Activated CD4-positive, alpha-beta memory T cell treated with anti-CD3 and anti-CD28 coated beads, Interleukin-2, amount 10 ng/mL, durations not matched to agents 7 days and 5 days (primary cell): ENCODE measurements at places on chromosomes 3 and 15. TPM values are rescaled to one million over a fixed set of nuclear protein-coding genes. Genes with fewer than 3 reads are reported as not detected.

Gene EOMES
- total RNA-seq, result 4.6 TPM

Gene NANOGP8
- not detected for total RNA-seq

Gene RYK
- 6.0 TPM for total RNA-seq

DNA sequence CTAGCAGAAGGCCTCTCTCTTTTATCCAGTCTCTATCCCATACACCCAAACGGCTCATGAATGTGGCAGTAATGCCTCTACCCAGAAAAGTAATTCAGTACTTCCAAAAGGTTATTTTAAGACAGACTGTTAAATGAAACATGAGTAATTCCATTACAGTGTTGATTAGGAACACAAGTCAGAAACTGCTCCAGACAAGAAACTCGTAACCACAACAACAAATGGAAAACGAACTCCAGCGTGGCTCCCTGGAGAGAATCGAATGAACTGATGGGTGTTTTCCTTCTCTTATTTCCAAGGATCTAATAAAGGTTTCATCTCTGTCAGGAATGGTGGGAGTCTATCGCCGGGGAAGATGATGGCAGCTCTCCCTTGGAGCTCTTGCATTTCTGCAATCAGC is 228.4 kb downstream of the MAGI1 start:
- no peaks in the 10 kb centered on the region for H3K36me3 ChIP-seq
- no peak for DNase-seq
- H3K4me3 ChIP-seq, result no peak overlapping the region
- no peaks in the 10 kb centered on the region for H3K27me3 ChIP-seq
- H3K27ac ChIP-seq, result no peak overlapping the region

Gene TM4SF1
- not detected for total RNA-seq

- H3K4me3 ChIP-seq, result no peak overlapping the region
- no peak for DNase-seq
- no peaks in the 10 kb centered on the region for H3K4me1 ChIP-seq
- H3K27me3 ChIP-seq, result no peaks in the 10 kb centered on the region
- H3K36me3 ChIP-seq, result no peaks in the 10 kb centered on the region
These were observed 64.4 kb downstream of the DNAJB8 start for GRCh38 chr3:128402319-128402718.

DNA sequence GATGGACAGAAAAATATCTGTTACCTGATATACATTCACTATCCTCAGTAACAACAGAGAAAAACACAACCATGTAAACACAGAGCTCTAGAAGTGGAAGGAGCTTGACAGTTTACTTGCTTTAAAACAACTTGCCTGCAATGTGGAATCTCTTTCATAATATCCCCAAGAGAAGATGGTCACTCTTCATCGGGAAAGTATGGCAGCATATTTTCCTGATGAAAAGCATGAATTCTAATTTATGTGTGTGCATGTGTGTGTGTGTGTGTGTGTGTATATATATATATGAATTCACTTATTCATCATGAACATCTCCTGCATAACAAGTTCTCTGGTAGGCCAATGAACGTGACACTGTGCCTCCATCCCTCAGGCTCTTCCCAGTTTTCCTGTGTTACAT is 81.2 kb downstream of the EFL1 start:
- no peak overlapping the region for H3K27ac ChIP-seq
- H3K36me3 ChIP-seq, result no peaks in the 10 kb centered on the region
- no peaks in the 10 kb centered on the region for H3K4me1 ChIP-seq
- no peak for DNase-seq
- no peak overlapping the region for H3K4me3 ChIP-seq
- H3K27me3 ChIP-seq, result no peaks in the 10 kb centered on the region
